ENCODE measurements at places on chromosomes 3 and 15. TPM values are rescaled to one million over a fixed set of nuclear protein-coding genes. Genes with fewer than 3 reads are reported as not detected.

The SLITRK3 gene
- total RNA-seq: not detected

- DNase-seq: no peak
These were observed 33.5 kb downstream of the ZBTB38 start for GRCh38 chr3:141401573-141402475.

GRCh38 chr3:194562986-194563385, 70.2 kb downstream of the TMEM44 start:
- DNase-seq: no peak

- peak; percentile 96 for DNase-seq
These were observed 40.9 kb upstream of the SMAD3 start for GRCh38 chr15:67024314-67024997.

The RBP2 gene
- total RNA-seq: not detected

DNA sequence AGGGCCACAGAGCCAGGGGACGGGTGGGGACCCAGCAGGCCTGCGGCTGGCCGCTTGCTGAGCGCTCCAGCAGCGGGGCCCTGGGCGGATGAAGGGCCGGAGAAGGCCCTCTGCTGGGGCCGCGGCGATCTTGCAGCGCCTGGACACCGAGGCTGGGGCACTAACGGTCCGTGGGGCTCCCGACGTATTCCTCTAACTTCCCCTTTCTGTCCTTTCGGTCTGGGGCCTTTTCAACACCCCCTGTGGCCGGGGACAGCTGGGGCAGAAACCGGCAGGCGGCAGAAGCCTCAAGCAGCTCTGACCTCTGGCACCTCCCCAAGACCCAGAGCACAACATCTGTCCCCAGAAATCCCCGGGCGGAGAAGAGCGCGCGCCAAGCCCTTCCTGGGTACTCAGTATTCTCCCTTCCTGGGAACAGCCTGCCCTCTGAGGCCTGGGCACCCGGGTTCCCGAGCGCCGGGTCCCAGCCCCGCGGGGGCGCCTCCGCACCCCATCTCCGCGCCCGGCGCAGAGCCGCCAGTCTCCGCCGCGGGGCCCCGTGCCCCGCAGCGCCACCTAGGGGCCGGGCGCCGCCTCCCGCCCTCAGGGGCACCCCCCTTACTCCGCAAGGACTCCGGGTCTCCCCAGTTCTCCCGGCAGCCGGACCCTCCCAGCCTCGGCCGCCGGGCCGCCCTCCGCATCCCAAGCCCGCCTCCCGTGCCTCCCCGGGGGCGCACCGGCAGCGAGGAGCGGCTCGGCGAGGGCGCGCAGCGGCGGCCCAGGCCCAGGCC, 582 bp upstream of the SLCO3A1 start:
- DNase-seq: peak; percentile 1

DNA sequence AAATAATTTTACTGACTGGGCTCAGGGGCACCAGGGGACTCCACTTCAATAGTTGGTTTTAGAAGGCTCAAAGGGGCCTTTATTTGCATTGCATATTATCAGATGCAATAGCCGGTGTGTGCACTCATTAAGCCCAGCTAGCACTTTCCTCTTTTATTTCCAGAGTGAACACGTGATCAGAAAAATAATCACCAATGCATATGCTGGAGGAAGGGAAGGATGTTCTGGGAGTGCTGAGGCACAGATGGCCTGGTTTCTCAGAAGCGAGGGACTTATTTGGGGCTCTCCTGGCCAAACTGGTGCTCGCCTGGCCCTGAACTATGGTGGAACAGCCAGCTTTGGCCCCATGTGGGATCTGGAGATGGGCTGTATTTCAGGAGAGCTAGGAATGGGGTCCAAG, 60.4 kb upstream of the SEC13 start:
- DNase-seq: no peak

The THPO gene
- not detected for total RNA-seq

The TMEM108 gene
- 9.4 TPM for total RNA-seq

DNA sequence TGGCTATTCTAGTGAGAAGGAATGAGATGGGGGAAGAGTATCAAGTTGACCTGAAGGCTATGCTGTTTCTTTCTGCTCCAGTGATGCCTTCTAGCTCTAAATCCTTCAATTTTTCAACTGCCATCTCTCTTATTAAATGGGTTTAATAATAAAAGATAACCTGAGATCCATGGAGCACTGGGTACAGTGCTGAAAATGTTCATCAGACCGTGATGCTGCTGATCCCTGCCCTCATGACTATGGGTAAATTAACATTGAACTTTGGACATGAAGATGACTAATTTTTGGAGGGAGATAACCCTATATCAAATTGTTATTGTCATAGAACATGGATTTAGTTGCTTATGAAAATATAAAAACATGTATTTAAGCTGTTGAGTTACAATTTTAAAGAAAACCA, 27.7 kb upstream of the SLC2A2 start:
- no peak for DNase-seq

GRCh38 chr3:2976796-2977195, 133.4 kb downstream of the IL5RA start:
- no peak for DNase-seq

GRCh38 chr3:146390957-146391356, 78.4 kb downstream of the PLSCR2 start:
- peak; percentile 37 for DNase-seq

GRCh38 chr15:80309769-80310384, 57.9 kb upstream of the CTXND1 start:
- DNase-seq: peak; percentile 25

DNA sequence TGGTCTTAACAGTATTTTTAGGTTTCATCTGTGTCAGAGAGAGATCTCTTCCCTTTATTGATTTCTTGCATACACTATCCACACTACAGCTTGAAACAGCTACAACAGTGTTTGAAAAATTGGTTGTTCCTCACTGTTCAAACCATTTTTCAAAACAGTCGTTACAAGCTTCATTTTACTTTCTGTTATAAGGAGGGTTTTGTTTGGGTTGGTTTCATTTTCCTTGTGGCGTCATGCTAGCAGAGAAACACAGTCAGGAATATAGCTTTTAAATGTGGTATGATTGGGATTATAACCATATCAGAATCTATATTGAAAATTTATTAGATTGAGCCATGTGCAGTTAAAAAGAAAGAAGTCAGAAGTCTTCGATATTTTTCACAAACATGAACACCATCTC, 400.6 kb downstream of the ZBTB20 start:
- peak; percentile 45 for DNase-seq

DNA sequence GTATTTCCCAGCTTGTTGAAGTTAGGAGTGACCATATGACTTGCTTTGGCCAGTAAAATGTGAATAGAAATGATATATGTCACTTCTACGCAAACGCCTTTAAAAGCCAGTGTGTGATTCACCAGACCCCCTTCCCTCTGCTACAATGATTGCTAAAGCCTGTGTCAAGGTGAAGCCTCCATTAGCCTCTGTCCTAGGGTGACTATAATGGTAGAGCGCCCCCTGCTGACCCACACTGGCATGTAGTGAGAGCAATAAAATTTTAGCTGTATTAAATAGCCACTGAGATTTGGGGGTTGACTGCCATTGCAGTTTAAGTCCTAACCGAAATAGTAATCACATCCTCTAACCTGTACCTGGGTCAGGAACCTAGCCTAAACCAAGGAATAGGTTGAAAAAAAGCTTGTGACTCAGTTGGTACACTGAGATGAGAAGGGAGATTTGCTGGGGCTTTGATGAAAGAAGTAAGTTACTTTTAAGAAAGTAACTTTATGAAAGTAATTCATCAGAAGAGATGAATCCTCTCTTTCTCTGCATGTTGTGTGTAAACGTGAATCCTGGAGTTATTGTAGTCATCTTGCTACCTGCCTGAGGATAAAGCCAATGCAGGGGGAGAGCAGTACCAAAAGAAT, 52.6 kb downstream of the GTF2E1 start:
- peak; percentile 77 for DNase-seq

GRCh38 chr3:33317963-33318709, 40.9 kb downstream of the FBXL2 start:
- no peak for DNase-seq

- no peak for DNase-seq
These were observed 73.4 kb upstream of the PRR23C start for GRCh38 chr3:139117883-139118760.

DNA sequence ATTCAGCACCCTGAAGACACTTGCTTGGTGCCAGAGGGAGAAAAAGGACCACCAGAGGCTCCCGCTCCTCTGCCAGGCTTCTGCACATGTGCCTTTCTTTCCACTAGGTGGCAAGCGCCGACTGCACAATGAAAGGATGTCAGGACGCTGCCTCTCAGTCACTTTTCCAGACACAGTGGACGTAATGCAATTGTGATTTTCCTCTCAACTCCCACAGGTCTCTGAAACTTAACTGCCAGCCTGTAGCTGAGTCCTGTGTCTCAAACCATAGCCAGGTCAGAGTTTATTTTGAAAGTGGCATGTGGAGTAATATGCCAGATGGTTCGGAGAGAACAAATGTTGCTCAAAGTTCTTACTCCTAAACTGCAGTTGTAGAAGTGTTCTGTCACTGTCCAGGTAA, 162.9 kb downstream of the ITPR1 start:
- DNase-seq: peak; percentile 66
